Stimulated activated CD4-positive, alpha-beta T cell treated with anti-CD3 and anti-CD28 coated beads, Interleukin-4, amount 100 ng/mL, for 48 hours (primary cell): ENCODE measurements at places on chromosomes 6 and 20.

DNA sequence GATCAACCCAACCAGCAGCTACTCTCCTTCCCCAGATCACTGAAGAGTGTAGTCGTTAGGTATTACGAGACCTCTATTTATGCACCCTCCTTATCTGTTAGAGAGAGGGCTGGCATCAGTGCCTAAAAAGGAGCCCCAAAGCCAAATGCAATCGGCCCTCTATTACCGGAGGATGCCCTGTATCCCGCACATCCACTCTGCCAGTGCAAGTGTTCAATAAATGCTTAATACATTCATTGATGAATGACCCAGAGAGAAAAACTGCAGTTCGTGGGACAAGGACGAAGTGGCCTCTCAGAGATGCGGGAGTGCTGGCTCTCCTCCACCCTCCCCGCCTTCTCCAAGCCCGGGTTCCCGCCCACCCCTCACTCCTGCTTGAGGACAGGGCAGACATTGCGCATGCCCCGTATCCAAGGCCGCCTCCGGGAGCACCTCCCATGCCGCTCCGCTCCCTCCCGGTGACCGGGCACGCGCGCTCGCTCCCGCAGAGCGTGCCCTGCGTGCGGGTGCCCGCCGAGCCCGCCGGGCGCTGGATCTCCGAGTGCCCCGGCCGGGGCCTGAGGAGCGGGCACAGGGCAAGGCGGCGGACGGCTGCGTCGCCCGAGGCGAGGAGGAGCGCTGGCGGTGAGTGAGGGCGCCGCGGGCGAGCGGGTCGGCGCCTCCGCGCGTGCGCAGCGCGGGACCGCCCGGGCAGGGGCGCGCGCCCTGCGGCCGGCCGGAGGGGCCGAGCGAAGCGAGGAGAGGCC, 27.2 kb upstream of the BTBD3 start:
- peak; percentile 43 for DNase-seq

GRCh38 chr20:25213566-25214425, 18.3 kb downstream of the ENTPD6 start:
- no peak for DNase-seq

DNA sequence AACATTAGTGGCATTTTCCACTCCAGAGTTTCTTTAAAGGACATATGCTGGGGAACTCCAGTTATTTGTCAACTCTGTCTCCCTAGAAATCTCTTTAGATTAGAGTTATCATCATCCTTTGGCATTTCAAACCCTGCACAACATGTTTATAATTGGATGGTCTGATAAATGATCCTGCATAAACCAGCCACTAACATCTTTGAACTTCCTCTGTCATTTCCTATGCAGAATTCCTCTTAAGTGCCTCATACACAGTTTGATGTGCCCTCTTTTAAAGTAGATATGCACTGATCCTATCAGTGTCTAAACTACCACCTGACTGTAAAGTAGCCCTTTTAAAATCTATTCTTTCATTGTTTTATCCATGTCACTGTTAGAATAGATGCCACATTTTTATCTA, 306.3 kb upstream of the IRAK1BP1 start:
- DNase-seq = no peak

- peak; percentile 16 for DNase-seq
Observed at GRCh38 chr6:14660806-14661579, 543.4 kb downstream of the CD83 start.

GRCh38 chr6:43096451-43097097, 20.5 kb downstream of the PTK7 start:
- no peak for DNase-seq

DNA sequence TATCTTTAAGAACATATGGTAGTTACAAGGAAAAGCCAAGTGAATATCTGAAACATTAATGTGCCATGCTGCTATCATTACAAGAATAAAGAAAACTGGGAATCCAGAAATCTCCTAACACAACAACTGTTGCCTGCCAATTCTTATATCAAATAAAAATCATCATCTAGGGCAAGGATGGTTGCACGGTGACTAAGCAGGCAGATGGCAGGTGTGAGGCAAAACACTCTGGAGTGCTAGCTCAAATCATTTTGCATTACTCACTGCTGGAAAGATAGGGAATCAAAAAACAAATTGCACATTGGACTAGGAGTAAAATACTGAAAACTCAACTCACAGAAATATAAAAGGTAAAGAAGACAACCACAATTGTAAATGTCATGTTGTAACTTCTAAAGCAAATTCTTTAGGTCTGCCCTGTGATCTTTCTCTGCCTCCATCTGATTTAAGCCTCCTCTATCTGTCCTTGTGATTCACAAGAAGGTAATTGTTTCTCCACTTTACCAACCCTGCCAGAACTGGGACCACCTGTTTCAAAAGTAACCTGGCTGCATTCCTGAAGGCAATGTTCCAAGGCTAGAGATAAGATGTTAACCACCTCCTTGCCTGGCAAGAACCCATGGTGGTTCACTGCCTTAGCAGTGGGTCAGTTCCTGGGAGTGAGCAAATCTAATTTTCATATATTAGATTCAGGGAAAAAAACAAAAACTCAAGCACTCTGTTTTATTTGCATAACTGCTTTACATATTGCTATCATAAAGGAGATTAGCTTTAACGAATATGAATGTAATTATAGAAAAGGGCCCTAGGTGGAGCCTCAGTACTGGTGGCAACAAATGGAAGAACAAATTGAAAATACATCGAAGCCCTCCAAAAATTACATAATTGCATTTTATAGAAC, 33.1 kb upstream of the LCA5 start:
- DNase-seq = no peak

GRCh38 chr6:131122516-131122915, 12.8 kb upstream of the AKAP7 start:
- no peak for DNase-seq

DNA sequence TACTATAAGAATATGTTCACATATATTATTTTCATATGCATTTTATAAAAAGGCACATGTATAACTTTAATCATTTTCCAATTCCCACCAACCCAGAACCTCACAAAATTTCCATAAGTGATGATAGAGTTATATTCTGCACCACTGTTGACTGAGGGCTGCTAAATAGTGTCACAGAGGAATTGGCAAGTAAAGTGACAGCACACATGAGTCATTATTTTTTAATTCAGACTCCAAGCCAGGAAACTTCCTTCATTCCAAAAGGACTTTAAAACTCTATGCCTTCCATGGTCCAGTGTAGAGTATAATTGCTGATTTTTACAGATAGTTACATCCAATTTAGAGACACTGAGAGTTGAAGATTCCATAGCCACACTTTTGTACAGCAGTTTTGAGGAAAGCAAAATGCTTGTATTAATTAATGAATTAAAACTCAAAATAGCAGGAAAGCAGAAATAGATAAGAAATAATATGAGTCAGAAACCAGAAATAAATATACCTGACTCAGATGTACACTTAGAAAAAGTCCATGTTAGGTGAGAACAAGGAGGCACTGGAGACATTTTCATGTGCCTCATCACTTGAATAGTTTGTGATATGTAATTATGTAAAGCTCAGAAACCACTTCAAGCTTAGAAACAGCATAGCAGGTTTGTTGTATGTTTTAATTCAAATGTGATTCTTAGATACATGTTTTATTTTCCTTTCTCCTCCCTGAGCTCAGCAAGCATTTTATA, 425.2 kb upstream of the OPRM1 start:
- DNase-seq = no peak

DNA sequence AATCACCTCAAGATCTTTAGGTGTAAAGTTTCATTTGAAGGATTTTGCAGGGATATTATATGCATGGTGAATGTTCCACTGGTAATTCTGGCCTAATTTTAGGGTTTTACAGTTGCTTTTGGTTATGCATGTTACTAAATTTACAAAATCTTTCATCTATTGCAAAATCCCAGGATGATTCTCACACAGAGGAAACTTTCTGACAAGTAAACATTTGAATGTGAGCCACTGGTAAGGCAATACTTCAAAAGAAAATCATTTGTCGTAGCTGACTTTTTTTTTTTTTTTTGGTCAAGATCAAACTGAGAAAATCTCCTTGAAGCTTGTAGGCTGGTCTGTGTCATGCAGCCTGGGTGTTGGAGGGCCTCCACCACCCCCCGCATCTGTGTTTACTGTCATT, 141.9 kb upstream of the EXOC2 start:
- DNase-seq = no peak

DNA sequence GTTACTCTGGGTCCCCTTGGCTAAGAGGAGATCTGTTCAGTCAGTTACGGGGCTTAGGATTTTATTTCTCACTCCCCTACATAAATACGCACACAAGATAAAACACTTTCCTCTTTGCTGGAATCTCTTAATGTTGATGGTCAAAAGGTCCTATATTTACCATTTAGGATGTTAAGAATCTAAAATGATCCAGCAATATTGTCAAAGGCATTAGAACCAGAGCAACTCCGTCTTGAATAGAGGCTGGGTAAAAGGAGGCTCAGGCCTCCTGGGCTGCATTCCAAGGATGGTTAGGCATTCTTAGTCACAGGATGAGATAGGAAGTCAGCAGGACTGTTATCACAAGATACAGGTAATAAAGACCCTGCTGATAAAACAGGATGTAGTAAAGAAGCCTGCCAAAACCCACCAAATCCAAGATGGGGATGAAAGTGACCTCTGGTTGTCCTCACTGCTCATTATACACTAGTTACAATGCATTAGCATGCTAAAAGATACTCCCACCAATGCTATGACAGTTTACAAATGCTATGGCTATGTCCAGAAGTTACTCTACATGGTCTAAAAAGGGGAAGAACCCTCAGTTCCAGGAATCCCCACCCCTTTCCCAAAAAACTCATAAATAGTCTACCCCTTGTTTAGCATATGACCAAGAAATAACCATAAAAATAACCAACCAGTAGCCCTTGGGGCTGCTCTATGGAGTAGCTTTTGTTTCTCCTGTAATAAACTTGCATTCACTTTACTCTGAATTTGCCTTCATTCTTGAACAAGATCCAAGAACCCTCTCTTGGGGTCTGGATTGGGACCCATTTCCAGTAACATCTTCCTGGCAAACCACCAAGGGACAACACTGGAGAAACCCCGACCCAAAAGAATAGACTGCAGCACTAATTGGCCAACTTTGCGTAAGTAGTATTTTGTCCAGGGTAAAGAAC, 107.5 kb downstream of the DTNBP1 start:
- DNase-seq = no peak

DNA sequence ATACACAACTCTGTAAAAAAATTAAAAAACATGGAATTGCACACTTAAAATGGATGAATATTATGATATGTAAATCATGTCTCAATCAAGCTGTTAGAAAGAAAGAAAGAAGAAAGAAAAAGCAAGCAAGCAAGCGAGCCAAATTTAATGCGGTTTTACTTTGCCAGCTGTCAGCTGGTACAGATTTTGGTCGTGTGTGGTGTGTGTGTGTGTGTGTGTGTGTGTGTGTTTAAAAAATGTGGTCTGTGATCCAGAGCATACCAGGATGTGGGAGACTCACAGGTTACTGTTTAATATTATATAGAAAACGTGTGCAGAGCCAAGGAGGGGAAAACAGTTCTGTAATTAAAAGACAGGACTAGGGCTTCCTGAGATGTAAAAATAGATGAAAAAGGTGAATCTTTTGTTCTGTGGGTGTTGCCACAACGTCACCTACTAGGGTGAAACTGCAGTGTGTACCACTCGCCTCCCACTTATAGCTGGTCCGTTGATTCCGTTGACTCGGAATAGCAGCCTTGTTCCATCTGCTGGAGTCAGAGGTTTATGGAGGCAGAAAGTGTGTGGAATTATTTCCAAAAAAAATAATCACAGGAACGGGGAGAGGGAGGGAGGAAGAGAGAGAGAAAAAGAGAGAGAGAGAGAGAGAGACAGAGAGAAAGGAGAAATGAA, 197.7 kb downstream of the BCAS1 start:
- no peak for DNase-seq

DNA sequence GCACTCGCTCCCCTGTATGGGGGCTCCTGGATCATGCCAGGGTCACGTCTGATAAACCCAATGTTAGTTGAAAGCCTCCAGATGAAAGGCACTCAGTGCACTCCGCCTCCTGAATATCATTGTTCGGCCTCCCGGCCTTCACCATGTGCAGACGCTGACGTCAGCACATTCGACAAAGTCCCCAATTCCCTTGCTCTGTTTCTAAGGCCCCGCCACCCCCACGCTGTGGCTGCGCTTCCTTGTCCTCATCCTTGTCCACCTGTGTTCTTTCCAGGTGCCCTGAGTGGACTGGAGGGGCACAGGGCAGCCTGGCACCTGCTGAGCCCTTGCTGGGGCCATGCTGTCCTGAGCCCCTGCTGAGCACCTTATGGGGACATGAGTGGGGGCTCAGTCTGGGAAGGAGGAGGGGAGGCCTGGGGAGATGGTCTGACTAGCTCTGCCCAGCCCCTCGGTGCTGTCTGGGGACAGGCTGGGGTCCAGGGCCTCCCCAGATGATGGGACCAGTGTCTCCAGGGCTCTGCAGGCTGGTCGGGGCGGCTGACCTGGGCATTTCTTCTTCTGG, 9.8 kb upstream of the BHLHE23 start:
- no peak for DNase-seq

- DNase-seq = no peak
Observed at GRCh38 chr6:136609873-136610706, 59.9 kb upstream of the MAP7 start.

GRCh38 chr6:155219858-155220301, 43.9 kb upstream of the CLDN20 start:
- no peak for DNase-seq

GRCh38 chr6:87879132-87879861, 168.3 kb upstream of the SPACA1 start:
- DNase-seq = no peak

DNA sequence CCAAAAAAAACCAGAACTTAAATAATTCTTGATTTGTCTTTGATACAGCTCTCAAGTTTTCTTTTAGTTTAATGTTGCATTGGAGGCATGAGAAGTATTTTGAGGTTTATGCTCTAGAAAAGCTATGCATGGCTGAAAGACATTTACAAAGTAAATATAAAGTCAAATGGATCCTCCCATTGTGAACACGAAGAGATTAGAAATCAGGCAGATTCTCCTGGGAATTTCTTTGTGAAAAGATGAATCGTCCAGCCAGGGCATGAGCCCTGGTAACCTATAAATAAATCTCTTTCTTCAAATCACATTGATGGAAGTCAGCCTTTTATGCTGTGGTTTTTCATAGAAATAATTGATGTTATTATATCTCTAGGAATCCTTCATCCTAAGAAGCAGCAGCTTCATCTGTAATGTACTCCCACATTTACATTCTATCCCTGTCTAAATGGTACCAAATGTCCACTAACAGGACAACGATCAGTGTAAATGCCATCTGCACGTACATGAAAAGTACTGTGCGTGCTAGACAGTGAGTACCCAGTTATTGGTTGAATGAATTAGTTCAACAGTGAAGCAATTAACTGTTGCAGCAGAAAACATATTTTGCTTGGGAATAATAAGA, 143.6 kb downstream of the ALDH8A1 start:
- no peak for DNase-seq

GRCh38 chr20:44803383-44803941, 6.9 kb downstream of the RIMS4 start:
- no peak for DNase-seq
